ENCODE measurements at places on chromosomes 4 and X. TPM values are rescaled to one million over a fixed set of nuclear protein-coding genes. Genes with fewer than 3 reads are reported as not detected.
A peak's percentile ranks its signal among the peaks of the same experiment; 100 is the strongest.

SPANXN4 gene
- not detected for total RNA-seq

GNRHR gene
- total RNA-seq = 4.6 TPM

FABP2 gene
- total RNA-seq = 2.9 TPM

DNA sequence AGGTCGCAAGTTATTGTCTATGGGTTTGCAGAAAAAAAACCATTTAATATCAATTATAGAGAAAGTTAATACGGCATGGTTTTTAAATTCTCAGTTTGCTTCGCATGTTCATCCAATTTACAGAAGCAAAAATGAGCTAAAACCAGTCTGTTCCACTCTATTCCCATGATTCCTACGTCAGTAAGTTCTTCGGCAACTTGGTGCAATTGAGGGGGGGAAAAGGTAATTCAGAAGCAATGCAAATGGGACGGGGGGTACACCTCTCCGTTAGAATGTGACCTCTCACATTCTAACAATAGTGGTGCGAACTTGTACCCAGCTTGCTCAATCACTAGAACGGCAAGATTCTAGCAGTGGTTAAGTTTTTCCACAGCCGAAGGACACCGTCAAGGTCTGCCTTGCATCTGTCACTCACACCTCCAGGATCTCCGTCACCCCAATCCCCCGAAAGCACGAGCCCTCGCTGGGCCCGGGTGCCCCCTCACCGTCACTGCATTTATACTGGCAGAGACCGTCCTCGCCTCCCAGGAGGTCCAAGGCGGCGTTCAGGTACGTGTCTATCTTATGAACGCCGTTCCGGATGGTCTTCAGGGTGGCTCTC lies 653 bp downstream of the PLA2G12A start:
- peak; percentile 14 for DNase-seq

DNA sequence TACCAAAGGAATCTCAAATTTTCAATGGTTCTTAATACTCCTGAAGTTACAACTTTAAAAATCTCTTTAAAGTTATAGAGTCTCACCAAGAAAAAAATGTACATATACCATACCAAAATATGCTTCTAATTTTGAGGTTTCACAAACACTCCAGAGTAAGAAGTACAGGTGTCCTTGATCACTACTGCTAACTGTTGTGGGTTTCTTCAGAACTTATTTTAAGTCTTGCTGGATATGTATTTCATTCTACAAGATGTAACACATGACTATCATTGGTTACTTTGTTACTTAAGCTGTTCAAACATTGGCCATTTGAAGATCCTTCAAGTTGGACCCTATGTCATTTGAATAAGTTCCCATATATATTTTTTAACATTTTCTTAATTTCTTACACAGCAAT lies 808.0 kb downstream of the PCDH19 start:
- no peak for DNase-seq

KLHL13 gene
- total RNA-seq = 40.2 TPM

DNA sequence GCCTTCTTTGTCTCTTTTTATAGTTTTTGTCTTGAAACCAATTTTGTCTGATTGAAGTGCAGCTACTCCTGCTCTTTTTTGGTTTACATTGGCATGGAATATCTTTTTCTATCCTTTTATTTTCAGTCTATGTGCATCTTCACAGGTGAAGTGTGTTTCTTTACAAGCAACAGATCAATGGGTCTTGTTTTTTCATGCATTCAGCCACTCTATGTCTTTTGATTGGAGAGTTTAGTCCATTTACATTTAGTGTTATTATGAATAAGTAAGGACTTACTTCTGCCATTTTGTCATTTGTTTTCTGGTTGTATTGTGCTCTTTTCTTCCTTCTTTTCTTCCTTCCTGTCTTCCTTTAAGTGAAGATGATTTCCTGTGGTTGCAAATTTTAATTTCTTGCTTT lies 224.4 kb downstream of the SLC39A8 start:
- no peak for DNase-seq

DNA sequence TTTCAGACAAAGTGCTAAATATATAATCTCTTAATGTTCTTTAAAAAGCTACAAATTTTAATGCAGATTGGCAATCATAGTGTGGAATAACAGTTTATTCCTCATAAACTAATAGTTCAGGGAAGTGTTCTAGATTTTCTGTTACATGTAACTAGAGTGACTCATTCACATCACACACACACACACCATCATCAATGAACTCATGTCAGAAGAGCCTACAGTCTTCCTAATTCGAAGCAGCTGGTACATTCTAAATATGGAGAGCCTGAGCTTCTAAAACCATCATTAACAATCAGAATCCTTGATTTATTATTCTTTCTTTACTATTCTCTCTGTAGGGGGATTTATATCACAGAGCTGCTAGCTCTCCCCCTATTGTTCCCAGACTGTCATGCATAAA lies 49.6 kb downstream of the DKK2 start:
- peak; percentile 33 for DNase-seq

GLRB gene
- total RNA-seq = 9.1 TPM

- no peak for DNase-seq
These were observed 432.8 kb downstream of the ANKRD50 start for GRCh38 chr4:124279741-124280140.

GRCh38 chr4:121411151-121411744 lies 30.4 kb upstream of the QRFPR start:
- DNase-seq = no peak

SLITRK4 gene
- 33.7 TPM for total RNA-seq

LUZP4 gene
- 5.1 TPM for total RNA-seq

LIAS gene
- 20.5 TPM for total RNA-seq

GRCh38 chr4:170079981-170080380 lies 9.8 kb downstream of the AADAT start:
- no peak for DNase-seq

GPR82 gene
- 0.72 TPM for total RNA-seq
